ENCODE measurements at places on chromosomes 12 and 14.
A peak's percentile ranks its signal among the peaks of the same experiment; 100 is the strongest.

GRCh38 chr14:39033371-39033770, 69.7 kb downstream of the SEC23A start:
- DNase-seq, result no peak

GRCh38 chr12:23631786-23632377, 317.6 kb downstream of the SOX5 start:
- no peak for DNase-seq

DNA sequence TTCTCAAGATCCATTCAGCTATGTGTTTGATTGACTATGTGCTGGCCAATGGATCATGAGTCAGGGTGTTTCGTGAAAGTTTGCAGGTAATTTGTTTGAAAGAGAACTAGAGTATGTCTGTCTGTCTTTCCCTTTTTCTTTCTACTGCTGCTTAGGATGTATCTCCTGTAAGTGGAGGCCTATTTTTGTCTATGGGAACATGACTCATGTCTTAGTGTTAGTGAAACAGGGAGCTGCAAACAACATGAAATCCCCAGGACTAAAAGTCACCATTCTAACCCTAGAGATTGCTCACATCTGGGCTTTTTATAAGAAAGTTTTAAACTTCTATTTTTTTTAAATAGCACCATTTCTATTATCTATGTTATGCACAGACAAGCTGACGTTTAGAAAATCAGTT, 333.0 kb downstream of the CCER1 start:
- no peak for DNase-seq

GRCh38 chr14:69317102-69317755, 57.3 kb downstream of the GALNT16 start:
- DNase-seq, result peak; percentile 98

DNA sequence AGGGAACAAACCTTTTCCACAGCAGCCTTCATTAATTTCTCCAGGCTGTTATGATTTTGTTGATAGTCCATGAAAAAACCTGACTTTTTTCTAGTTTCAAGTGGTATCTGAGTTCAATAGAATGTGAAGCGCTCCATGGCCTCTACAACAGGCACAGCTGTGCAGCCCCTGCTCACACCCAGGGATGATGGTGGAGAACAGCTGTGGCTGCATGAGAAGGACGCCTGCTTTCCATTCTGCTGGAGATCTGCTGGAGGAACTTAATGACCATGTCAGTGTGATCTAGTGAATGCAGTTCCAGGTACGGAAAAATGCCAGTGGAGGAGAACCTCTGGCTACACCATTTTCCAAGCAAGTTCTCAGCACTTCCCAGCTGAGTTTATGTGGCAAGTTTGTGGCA, 80.6 kb downstream of the PIWIL1 start:
- no peak for DNase-seq

GRCh38 chr14:73091044-73091443, 32.7 kb downstream of the RBM25 start:
- no peak for DNase-seq

- no peak for DNase-seq
Measured at GRCh38 chr12:40331886-40332285, 107.1 kb downstream of the LRRK2 start.

DNA sequence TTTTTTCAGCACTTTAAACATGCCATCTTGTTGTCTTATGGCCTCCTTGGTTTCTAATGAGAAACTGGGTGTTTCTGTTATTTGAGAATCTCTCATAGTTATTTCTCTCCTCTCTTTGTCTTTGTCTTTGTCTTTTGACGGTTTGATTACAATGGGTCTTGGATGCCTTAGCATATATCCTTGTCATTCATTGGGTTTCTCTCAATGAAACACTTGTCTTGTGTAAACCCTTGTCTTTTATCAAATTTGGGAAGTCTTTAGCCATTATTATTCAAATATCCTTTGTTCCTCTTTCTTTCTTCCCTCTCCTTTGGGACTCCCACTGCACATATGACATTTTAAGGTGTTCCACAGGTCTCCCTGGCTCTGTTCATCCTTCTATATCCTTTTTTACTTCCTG, 373.5 kb upstream of the TBX3 start:
- DNase-seq, result no peak

DNA sequence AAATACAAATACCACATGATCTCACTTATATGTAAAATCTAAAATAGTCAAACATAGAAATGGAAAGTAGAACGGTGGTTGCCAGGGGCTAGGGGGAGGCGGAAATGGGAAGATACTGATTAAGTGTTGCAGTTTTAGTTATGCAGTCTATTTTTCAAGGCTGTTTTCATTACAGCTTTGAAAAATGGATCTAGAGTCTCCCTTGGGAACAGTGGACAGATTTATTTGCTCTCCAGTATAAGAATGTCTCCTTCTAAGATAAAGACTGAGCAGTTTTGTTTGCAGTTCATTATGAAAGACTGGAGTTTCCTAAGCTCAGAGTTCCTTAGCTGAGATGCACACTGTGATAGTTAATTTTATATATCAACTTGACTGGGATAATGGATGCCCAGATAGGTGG, 202.5 kb downstream of the KLHL28 start:
- no peak for DNase-seq

- DNase-seq, result peak; percentile 17
Measured at GRCh38 chr12:14664434-14665023, 31.9 kb downstream of the GUCY2C start.

DNA sequence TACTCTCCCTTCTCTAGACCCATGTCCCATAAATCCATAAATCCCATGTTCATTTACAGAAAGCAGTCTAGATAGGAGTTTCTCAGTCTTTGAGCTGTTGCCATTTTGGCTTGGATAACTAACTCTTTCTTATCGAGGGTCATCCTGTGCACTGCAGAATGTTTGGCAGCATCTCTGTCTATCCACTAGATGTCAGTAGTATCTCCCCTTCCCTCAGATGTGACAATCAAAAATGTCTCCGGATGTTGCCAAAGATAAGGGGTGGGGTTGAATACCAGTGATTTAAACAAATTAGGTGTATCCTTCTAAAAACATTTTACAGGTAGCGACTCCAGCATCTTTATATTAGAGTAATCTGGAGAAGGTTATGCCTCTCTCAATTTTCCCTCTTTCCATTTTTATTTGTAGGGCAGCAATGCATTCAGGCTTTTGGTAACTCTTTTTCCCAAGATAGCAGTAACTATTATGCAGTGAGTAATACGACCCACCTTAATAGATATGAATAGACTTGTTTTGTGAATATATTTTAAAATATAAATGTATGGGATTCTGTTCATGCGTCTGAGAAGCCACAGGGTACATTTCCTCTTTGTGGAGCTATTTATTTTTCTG, 100.7 kb downstream of the LRRK2 start:
- DNase-seq, result no peak

DNA sequence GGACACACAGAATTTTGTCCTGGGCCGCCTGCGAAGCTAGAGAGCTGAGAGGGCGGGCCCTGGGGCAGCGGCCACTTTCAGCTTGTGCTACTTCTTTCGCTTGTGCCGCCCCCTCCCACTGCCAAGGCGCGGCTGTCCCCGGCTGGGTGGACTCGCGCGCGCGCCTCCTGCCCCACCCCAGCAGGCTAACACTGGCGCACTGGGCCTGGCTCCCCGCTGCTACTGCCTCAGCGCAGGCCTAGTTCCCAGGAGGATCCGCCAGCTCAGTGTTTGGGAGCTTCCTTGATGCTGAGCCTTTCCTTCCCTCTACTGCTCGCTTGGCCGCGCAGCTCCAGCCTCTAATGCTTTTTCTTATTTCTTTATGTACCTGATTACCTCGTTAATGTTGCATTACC, 27.4 kb upstream of the METAP2 start:
- no peak for DNase-seq

GRCh38 chr12:101695706-101696105, 1.7 kb upstream of the CHPT1 start:
- no peak for DNase-seq

DNA sequence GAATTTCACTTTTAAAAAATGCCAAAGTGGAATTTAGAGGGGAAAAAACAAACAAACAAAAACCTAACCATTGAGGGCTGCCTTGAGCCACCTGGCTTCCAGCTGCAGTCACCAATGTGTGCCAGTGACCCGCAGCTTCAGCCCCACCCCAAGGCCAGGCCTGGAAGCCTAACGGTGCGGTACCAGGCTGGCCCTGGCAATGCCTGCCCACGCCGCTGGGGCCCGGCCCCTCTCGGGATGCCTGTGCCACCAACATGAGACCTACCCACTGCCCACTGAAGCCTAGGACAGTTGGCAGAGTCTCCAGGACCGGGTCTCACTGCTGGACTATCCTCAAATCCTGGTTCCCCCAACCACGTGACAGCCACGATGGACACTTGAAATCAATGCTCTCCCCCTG, 96.6 kb downstream of the NCOR2 start:
- DNase-seq, result no peak

DNA sequence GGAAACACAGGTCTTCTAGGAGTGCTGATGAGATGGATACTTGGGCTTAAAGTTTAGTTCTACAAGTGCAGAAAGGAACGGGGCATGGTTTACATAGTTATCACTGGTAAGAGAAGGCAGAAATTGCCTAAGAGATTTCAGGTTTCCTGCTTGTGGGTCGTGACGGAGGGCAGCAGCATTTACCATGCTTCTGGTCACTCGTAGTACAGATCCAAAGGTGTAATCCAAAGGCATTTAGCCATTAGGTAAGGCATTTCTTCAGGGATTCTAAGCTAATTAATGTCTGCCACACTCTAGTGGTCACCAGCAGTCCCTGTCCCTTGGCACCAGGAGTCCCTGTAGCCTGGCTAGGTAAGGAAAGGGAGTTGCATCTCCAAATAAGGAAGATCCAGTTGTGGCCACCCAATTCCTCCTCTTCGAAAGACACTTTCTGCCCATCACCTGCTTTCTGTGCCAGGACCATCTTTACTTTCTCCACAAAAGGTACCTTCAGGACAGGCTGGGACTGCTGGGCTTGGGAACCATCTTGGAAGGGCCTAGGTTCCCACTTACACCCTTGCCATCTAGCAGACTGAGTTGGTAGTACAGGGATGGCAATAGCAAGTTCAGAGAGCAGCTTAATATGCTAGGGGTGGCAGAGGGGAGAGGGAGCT, 1.5 kb downstream of the GSTZ1 start:
- no peak for DNase-seq

Data from fibroblast of the conjunctiva (primary cell).